ENCODE measurements at places on chromosomes 7 and 10. TPM values are rescaled to one million over a fixed set of nuclear protein-coding genes. Genes with fewer than 3 reads are reported as not detected.

Gene SPDYE1
- not detected for total RNA-seq

Gene TBXAS1
- 1.1 TPM for total RNA-seq

GRCh38 chr7:132966754-132967469, 115.0 kb downstream of the CHCHD3 start:
- peak; percentile 11 for DNase-seq
- peaks cover 6% of the 10 kb centered on the region for H3K4me1 ChIP-seq
- H3K27me3 ChIP-seq, result no peaks in the 10 kb centered on the region

GRCh38 chr7:151211155-151211772, 976 bp upstream of the H2BK1 start:
- no peak overlapping the region for H3K27ac ChIP-seq
- no peaks in the 10 kb centered on the region for H3K4me1 ChIP-seq
- H3K27me3 ChIP-seq, result no peaks in the 10 kb centered on the region
- H3K36me3 ChIP-seq, result peaks cover 32% of the 10 kb centered on the region
- no peak overlapping the region for H3K4me3 ChIP-seq
- DNase-seq, result no peak

GRCh38 chr7:143379611-143380259, 1.4 kb upstream of the ZYX start:
- no peak for DNase-seq
- peak overlapping the region; percentile 99 for H3K27ac ChIP-seq
- peak overlapping the region; percentile 77 for H3K4me3 ChIP-seq
- H3K36me3 ChIP-seq, result peaks cover 22% of the 10 kb centered on the region
- peaks cover 39% of the 10 kb centered on the region for H3K4me1 ChIP-seq

DNA sequence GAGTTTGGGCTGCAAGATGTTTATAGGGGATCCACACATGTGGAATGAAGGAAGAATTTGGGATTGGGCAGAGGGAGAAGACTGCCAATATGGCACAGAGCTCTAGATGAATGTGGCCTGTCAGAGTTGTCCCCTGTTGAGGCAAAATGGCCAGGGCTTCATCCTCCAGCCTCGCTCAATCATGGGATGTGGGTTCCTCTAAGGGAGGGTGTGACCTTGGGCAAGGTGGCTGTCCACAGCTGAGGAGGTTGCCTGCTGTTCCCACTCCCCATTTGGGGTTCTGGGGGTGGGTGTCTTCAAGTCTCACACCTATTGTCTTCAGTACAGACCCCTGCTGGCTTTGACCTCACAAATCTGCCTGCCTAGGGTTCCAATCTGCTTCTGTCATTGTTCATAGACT, 121.6 kb upstream of the FAM204A start:
- no peaks in the 10 kb centered on the region for H3K4me1 ChIP-seq
- H3K27ac ChIP-seq, result no peak overlapping the region
- no peaks in the 10 kb centered on the region for H3K27me3 ChIP-seq
- DNase-seq, result no peak
- no peaks in the 10 kb centered on the region for H3K36me3 ChIP-seq
- H3K4me3 ChIP-seq, result no peak overlapping the region

DNA sequence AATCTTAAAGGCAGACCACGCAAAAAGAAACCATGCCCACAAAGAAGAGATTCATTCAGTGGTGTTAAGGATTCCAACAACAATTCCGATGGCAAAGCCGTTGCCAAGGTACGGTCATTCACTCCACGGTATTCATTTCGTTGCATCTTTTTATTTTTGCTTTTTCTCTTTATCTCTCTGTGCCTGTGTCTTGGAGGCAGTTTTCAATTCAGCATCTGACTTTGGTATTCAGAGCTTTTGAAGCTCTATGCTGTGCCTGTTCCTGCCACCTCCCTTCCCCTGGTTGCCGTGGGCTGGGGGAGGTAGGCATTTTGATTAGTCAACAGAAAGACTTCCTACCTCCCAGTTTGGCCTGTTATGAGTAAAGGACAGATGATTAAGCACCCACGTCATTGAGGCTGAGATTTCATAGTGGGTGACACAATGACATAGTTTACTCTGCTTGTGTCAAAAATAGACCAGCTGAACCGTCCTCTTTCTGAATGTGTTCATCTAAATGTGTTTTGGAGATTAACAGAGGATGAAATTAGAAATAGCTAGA, 149.5 kb downstream of the ARID5B start:
- no peaks in the 10 kb centered on the region for H3K27me3 ChIP-seq
- H3K27ac ChIP-seq, result peak overlapping the region; percentile 97
- DNase-seq, result peak; percentile 96
- peaks cover 47% of the 10 kb centered on the region for H3K36me3 ChIP-seq

DNA sequence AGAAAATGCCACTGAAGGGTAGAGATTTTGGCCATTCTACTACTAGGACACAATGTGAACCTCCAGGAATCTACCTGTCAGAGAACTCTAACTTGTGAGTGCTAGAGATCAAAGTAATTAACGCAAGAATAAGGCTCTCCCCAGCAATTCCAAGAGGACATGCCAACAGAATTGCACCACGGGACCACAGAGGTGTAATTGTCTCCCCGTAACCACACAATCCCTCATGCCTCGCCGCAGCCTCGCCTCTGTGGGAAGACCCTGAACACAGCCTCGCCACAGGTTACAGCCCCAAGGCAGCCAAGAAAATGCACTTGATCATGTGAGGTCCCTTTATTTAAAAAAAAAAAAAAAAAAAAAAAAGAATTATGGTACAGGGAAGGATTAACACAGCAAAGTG, 29.5 kb downstream of the CDCA7L start:
- DNase-seq, result no peak
- no peaks in the 10 kb centered on the region for H3K27me3 ChIP-seq
- no peaks in the 10 kb centered on the region for H3K4me1 ChIP-seq
- H3K36me3 ChIP-seq, result peaks cover 5% of the 10 kb centered on the region
- no peak overlapping the region for H3K4me3 ChIP-seq

GRCh38 chr10:31623466-31623865, 304.4 kb downstream of the ZEB1 start:
- no peak overlapping the region for H3K27ac ChIP-seq
- H3K36me3 ChIP-seq, result no peaks in the 10 kb centered on the region
- H3K4me1 ChIP-seq, result peaks cover 20% of the 10 kb centered on the region
- DNase-seq, result no peak
- H3K4me3 ChIP-seq, result no peak overlapping the region

DNA sequence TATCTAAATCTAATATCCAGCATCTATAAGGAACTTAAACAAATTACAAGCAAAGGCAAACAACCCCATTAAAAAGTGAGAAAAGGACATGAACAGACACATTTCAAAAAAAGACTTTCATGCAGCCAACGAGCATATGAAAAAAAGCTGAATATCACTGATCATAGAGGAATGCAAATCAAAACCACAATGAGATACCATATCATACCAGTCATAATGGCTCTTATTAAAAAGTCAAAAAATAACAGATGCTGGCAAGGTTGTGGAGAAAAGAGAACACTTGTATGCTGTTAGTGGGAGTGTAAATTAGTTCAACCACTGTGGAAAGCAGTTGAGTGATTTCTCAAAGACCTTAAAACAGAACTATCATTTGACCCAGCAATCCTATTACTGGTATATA, 334.4 kb upstream of the CACNA2D1 start:
- no peak overlapping the region for H3K4me3 ChIP-seq
- no peaks in the 10 kb centered on the region for H3K4me1 ChIP-seq
- peak; percentile 50 for DNase-seq
- no peaks in the 10 kb centered on the region for H3K36me3 ChIP-seq

DNA sequence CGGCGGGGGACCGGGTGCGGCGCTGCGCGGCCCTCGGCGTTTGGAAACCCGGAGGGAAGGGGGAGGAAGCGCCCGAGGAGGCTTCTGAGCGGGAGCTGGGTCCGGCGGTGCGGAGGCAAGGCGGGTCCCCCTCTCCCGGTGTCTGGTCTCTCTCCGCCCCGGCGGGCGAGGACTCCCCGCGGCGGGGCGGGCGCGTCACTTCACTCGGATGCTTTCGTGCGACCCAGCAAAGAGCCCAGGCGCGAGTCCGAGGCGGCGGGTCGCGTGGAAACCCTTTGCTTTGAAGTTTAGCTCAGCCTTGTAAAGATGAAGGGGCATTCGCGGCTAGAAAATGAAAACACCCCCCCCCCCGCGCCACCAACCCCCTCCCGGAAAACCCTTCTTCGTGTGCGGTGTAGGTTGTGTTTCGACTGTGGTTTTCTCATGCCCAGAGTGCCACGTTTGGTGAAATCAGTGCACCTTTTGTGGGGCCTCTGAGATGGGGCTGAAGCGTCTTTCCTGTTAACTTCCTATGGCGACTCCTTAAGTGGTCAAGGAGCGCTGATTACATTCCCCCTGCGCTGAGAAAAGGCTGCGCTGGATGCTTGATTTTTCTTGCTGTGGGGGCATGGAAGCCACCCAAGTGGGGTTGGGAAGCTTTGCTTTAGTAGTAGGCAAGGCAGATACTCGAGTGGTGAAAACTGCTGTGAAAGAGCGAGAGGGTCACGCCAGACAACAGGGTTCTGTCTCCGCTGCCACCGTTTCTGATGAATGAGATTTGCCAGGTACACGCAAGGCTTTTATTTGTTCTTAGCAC, 876 bp downstream of the GNAI1 start:
- no peaks in the 10 kb centered on the region for H3K36me3 ChIP-seq
- peak; percentile 26 for DNase-seq
- H3K4me1 ChIP-seq, result peaks cover 4% of the 10 kb centered on the region
- peak overlapping the region; percentile 81 for H3K27ac ChIP-seq

DNA sequence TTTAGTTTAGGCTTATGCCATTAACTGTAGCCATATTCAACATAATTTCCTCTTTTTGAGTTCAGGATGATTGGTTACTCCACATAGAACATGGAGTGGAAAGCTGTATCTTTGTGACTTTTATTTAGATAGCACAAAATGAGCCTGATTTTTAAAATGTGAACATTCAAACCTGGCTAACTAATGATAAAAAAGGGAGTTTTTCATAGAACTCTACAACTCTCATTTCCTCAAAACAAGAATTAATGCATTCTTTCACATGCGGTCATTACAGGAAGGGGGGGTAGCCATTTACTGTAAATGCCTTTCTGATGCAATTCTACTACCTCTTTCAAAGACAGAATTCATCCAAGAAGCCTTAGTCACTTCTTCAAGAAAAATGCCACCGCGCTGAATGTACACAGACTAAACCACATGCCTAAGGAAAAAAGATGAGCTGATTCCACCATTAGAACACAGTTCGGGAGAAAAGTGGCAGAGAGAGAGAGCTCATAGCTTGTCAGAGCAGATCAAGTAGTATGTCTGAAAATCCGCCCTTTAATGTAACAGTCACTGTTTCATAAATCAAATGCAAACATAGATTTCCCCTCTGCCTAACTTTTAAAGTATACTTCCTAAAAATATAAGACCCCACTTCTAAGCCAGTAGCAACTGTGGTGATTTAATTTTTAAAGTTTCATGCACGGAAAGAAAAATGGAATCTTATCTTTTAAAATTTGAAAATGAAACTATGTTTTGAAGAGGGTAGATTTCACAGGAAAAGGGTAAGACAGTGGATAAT, 226.4 kb upstream of the KLF14 start:
- peak overlapping the region; percentile 62 for H3K4me3 ChIP-seq
- no peaks in the 10 kb centered on the region for H3K27me3 ChIP-seq
- peak overlapping the region; percentile 99 for H3K27ac ChIP-seq
- DNase-seq, result peak; percentile 99
- H3K36me3 ChIP-seq, result no peaks in the 10 kb centered on the region

- H3K4me3 ChIP-seq, result no peak overlapping the region
- peak overlapping the region; percentile 65 for H3K27ac ChIP-seq
- peak; percentile 44 for DNase-seq
- no peaks in the 10 kb centered on the region for H3K36me3 ChIP-seq
These were observed 92.4 kb downstream of the ARID5B start for GRCh38 chr10:61993711-61994401.

DNA sequence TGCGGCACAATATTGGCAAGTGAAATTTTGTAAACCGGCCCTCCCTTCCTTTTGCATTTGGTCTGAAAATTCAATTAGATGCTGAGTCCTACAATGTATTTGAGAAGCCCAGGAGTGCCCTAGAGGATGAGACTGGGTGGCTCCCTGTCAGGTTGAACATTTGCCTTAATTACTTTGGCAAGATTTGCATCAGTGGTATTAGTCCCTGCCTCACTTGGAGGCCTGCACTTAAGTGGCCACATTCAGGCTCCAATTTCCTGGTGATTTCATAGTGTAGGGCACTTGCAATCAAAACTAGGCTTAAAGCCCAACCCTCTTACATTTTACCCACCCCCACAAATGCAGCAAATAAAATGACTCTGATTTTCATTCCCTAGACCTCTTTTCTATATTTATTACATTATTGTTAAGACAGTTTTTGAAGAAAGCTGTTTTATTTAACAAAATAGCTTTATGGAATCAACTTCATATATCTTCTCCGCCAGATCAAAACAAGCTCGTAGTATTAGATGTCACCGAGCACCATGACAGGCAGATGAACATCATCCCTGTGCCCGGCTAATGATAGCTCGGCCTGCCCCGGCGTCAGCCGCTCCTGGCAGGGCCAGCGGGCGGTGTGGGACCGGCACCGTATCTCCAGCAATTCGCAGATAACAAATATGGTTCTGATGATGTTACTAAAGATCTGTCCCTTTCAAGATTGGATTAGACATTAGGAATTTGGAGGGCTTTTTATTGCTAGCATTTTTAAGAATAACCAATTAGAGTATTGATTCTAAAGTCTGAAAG, 73.6 kb downstream of the EGFR start:
- no peak overlapping the region for H3K27ac ChIP-seq
- H3K4me1 ChIP-seq, result peaks cover 15% of the 10 kb centered on the region
- H3K27me3 ChIP-seq, result no peaks in the 10 kb centered on the region
- no peaks in the 10 kb centered on the region for H3K36me3 ChIP-seq
- no peak for DNase-seq

GRCh38 chr10:14567421-14567820, 207.3 kb downstream of the FAM107B start:
- H3K27ac ChIP-seq, result no peak overlapping the region
- DNase-seq, result no peak
- H3K4me1 ChIP-seq, result peaks cover 5% of the 10 kb centered on the region
- H3K4me3 ChIP-seq, result no peak overlapping the region

Gene TPST1
- total RNA-seq, result 40.2 TPM

GRCh38 chr7:90621747-90622140, 25.6 kb downstream of the CDK14 start:
- no peaks in the 10 kb centered on the region for H3K27me3 ChIP-seq
- DNase-seq, result no peak
- peaks cover 35% of the 10 kb centered on the region for H3K4me1 ChIP-seq
- H3K36me3 ChIP-seq, result no peaks in the 10 kb centered on the region
- no peak overlapping the region for H3K4me3 ChIP-seq
- H3K27ac ChIP-seq, result no peak overlapping the region

- no peaks in the 10 kb centered on the region for H3K27me3 ChIP-seq
- H3K27ac ChIP-seq, result no peak overlapping the region
These were observed 20.6 kb upstream of the RASSF4 start for GRCh38 chr10:44938956-44939355.

Gene RHOBTB1
- total RNA-seq, result 46.5 TPM

DNA sequence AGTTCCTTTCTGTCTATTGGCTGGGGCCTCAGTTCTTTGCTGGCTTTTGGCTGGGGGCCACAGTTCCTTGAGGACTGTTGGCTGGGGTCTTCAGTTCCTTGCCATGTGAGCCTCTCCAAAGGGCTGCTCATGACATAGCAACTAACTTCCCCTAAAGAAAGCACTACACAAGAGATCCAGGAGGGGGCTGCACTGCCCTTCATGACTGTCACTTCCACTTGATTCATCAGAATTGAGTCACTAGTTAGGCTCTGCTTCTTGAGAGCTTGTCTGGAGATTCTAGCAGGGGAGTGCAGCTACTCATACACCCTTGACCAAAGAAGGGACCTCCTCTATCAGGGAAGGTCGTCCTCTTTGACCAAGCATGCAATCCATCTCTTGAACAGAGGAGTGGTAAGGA, 38.0 kb upstream of the MKX start:
- no peak overlapping the region for H3K4me3 ChIP-seq
- no peaks in the 10 kb centered on the region for H3K27me3 ChIP-seq
- H3K36me3 ChIP-seq, result no peaks in the 10 kb centered on the region
- H3K27ac ChIP-seq, result no peak overlapping the region
- peak; percentile 51 for DNase-seq
